ENCODE measurements at places on chromosomes 3 and 15. TPM values are rescaled to one million over a fixed set of nuclear protein-coding genes. Genes with fewer than 3 reads are reported as not detected.

LMCD1 gene
- total RNA-seq: 6.3 TPM

LOXL1 gene
- total RNA-seq: 4.4 TPM

NANOGP8 gene
- total RNA-seq: not detected

GOLGA6L7 gene
- total RNA-seq: not detected

CD80 gene
- not detected for total RNA-seq

MAGI1 gene
- total RNA-seq: 34.3 TPM

ACKR4 gene
- total RNA-seq: 4.0 TPM

MKRN2 gene
- total RNA-seq: 36.8 TPM

P3H2 gene
- 0.79 TPM for total RNA-seq

RARB gene
- total RNA-seq: 17.6 TPM

UBAP1L gene
- total RNA-seq: 1.9 TPM

ANKUB1 gene
- total RNA-seq: not detected

NLGN1 gene
- 52.5 TPM for total RNA-seq

MAP1A gene
- 2.3 TPM for total RNA-seq

IQCF5 gene
- not detected for total RNA-seq

TRIM59 gene
- 40.6 TPM for total RNA-seq

PLA2G4E gene
- not detected for total RNA-seq

GCSAM gene
- not detected for total RNA-seq

SENP8 gene
- 1.9 TPM for total RNA-seq

AP2M1 gene
- total RNA-seq: 345 TPM

PLIN1 gene
- not detected for total RNA-seq

RUVBL1 gene
- total RNA-seq: 84.9 TPM

CSTA gene
- not detected for total RNA-seq

CP gene
- under 0.01 TPM for total RNA-seq

FGD5 gene
- total RNA-seq: 107 TPM

LRTM1 gene
- total RNA-seq: not detected

TEX9 gene
- total RNA-seq: 3.5 TPM

GOLGA6B gene
- not detected for total RNA-seq

CCR9 gene
- total RNA-seq: not detected

LTF gene
- total RNA-seq: not detected

LNP1 gene
- total RNA-seq: 2.2 TPM

BSN gene
- 0.13 TPM for total RNA-seq

ITGB5 gene
- 149 TPM for total RNA-seq

LYSMD2 gene
- total RNA-seq: 13.0 TPM

ENTPD3 gene
- 0.13 TPM for total RNA-seq

KBTBD8 gene
- 6.0 TPM for total RNA-seq

PPP1R14D gene
- not detected for total RNA-seq

SMCO1 gene
- not detected for total RNA-seq

C3orf18 gene
- 3.4 TPM for total RNA-seq

CHRNB4 gene
- not detected for total RNA-seq

ARHGEF26 gene
- 0.80 TPM for total RNA-seq

PATL2 gene
- total RNA-seq: 0.22 TPM

SLC9C1 gene
- total RNA-seq: 0.57 TPM

GLDN gene
- total RNA-seq: not detected

GMNC gene
- total RNA-seq: not detected

ONECUT1 gene
- not detected for total RNA-seq
